Left forelimb (tissue), 1 donor: ENCODE measurements at places on chromosomes 16 and 17.
A peak's percentile ranks its signal among the peaks of the same experiment; 100 is the strongest.

DNA sequence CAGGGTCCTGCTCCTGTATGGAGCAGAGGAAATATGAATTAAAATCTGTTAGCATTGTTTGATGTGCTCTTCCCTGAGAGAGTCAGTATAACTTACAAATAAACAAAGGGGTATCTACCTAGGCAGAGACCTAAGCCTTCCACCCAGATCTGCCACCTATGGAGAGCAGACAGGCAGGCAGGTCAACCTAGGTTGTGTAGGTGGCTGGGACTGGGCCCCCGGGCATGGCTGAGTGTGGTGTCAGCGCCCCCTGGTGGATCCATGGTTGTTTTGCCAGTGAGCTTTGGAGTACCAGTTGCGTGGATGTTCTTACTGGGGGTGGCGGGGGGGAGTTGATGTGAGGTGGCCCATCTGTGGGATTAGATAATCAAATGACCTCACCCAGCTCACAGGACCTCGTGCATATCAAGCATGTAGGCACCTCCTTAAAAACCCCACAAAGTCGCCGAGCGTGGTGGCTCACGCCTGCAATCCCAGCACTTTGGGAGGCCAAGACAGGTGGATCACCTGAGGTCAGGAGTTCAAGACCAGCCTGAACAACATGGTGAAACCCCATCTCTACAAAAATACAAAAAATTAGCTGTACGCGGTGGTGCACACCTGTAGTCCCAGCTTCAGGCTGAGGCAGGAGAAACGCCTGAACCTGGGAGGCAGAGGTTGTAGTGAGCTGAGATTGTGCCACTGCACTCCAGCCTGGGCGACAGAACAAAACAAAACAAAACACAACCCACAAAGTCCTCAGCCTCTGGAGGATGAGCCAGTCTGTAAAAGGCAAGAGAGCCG lies 17.6 kb downstream of the DUS2 start:
- DNase-seq = peak; percentile 81

GRCh38 chr16:72743011-72743761 lies 304.7 kb downstream of the ZFHX3 start:
- no peak for DNase-seq

- no peak for DNase-seq
These were observed 21.4 kb downstream of the ENPP7 start for GRCh38 chr17:79752175-79752574.

DNA sequence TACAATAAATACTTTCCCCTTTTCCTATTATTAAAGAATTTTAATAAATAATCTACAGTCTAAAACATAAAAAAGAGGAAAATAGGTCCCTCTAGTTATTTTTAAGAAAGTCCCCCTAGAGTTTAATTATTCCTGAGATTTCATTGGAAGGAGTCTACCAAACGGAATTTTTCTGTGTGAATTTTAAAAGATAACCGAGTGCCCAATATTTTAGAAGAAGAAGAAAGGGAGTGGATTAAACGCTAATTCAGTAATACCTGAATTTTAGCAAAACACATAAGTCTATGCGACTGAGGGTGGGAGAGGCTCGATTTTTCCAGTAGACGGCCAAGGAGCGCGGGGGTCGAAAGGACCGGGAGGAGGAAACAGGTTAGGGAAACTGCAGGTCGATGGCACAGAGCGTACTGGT lies 2.2 kb downstream of the HOXB2 start:
- DNase-seq = no peak

- peak; percentile 5 for DNase-seq
These were observed 11.6 kb upstream of the IL4R start for GRCh38 chr16:27302126-27302525.

GRCh38 chr17:69678206-69678605 lies 263.7 kb downstream of the MAP2K6 start:
- DNase-seq = no peak

- no peak for DNase-seq
These were observed 105.8 kb upstream of the PMFBP1 start for GRCh38 chr16:72277749-72278148.

DNA sequence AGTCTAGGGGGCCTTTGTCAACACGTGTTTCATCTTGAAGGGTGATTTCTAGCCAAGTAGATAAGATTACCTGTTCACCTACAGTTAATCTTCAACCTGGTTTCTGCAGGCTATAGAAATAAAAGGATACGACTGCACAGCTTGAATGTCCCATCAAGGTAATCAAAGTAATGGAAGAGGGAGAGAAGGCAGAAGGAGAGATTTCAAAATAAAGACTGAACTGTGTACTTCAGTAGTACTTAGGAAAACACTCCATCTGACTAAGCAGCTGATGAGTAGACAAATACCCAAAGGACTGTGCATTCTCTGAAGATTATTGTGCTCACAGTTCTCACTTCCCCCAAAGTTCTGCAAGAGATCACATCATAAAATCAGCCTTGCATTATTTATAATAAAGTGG lies 5.8 kb upstream of the RFFL start:
- DNase-seq = no peak

DNA sequence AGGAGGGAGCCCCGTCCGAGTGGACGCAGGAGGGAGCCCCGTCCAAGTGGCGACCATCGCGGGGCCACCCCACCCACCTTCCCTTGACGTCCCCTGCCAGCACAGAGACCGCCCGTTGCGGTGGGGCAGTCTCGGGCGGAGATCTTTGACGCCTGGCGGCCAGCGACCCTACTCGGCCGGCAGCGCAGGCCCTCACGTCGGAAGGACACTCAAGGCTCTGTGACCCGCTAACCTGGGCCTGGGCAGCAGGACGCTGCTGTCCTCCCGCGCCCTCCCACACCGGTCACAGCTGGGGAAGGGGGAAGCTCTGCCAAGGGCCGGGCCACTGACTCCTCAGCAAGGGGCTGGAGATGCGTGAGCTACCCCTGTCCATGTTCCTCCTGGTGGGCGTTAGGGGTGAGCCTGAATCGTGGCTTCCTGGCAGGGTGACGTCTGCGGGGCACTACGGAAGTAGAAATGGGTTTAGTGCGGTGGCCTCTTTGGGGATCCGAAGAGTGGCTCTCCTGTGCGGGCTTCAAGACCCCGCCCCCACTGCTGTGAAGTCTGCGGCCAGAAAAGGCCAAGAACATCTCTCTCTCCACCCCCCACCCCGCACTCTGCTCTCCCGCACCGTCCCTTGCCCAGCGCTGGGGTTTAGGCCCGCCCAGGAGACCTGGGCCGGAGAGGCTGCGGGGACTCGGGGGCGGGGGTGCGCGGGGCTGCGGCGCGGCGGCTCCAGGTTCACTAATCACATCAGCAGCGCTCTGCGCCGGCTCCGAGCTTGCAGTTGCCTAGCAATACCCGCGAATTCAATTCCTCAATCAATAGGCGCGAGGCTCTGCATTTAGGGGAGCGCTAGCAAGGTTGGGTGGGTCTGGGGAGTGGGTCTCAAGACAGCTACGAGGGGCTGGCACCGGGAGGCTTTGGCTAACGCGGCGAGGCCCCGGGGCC lies 5.8 kb downstream of the CBX8 start:
- DNase-seq = no peak

DNA sequence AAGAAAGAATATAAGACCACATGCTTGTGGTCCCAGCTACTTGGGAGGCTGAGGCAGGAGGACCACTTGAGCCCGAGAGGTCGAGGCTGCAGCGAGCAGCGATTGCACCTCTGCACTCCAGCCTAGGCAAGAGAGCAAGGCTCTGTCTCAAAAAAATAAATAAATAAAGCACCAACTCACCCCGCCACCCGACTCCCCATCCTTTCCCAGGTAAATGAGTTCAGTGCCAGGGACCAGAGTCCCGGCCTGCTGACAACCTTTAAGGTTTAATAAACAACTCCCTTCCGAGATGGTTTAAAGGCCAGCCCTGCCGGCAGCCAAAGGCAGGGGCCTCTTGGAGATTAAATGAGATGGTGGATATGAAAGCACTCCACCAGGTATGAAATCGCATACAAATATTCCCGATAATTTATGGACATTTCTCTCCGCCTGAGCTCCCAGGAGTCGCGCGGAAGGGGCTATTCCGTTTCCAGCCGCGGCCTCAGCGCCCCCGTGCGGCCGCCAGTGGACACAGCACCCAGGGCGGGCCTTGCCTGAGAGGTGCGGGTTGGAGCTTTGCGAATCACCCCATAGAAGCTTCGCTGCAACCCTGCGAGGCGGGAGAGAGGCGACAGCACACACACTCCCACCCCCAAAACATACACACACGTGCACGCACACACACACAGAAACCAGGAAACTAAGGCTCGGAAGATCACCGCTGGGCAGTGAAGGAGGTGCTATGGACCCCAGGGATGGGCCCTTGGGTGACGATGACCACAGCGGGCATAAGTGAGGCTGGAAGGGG lies 4.0 kb upstream of the RPL38 start:
- DNase-seq = peak; percentile 73

GRCh38 chr17:1201132-1201702 lies 21.4 kb upstream of the ABR start:
- no peak for DNase-seq

GRCh38 chr17:45948498-45948880 lies 50.6 kb upstream of the STH start:
- DNase-seq = no peak

GRCh38 chr17:78126895-78127238 lies 1.7 kb downstream of the TMC6 start:
- no peak for DNase-seq

GRCh38 chr17:40561871-40562611 lies 3.2 kb downstream of the CCR7 start:
- DNase-seq = peak; percentile 42

GRCh38 chr16:85891033-85891775 lies 7.8 kb upstream of the IRF8 start:
- no peak for DNase-seq

DNA sequence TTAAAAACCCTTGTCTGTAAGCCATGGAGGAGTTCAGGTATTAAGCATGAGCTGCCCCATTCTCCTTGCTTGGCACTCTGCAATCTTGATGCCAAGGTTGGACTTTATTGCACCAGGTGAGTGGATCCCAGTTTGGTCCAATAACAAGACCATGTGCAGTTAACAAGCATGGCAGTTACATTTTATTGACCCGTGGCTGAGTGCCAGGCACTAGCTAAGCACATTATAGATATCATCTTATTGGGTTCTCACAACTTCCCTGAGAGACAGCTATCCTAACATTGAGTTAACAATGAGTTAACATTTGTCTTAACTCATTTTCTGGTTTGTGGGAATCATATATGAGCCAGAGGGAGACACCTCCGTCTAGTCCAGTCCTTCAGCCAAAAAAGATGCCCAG lies 21.8 kb downstream of the LYRM9 start:
- no peak for DNase-seq

- DNase-seq = no peak
These were observed 372.9 kb downstream of the CDH13 start for GRCh38 chr16:82999711-83000110.

DNA sequence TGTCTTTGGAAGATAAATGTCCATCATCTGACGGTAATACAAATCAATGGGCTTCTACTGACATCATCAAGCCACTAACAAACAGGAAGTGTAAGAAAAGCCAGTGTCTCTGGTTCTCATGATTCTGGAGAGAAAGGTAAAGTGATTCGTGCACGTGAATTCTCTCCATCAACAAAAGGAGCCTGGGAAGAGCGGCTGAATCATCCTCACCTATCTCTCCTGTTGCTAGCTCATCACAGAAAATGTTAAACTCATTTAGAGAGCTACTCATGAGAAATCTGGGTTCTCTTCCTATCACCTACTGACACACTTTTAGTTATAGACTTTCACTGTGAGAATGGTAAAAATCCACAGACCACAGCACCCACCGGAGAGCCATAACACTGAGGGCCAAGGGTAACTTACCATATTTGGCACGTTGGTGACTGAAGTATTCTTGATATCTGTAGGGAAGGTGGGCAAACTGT lies 70.3 kb downstream of the CREBBP start:
- DNase-seq = no peak

- no peak for DNase-seq
These were observed 3.3 kb downstream of the ZNF652 start for GRCh38 chr17:49358641-49359247.

DNA sequence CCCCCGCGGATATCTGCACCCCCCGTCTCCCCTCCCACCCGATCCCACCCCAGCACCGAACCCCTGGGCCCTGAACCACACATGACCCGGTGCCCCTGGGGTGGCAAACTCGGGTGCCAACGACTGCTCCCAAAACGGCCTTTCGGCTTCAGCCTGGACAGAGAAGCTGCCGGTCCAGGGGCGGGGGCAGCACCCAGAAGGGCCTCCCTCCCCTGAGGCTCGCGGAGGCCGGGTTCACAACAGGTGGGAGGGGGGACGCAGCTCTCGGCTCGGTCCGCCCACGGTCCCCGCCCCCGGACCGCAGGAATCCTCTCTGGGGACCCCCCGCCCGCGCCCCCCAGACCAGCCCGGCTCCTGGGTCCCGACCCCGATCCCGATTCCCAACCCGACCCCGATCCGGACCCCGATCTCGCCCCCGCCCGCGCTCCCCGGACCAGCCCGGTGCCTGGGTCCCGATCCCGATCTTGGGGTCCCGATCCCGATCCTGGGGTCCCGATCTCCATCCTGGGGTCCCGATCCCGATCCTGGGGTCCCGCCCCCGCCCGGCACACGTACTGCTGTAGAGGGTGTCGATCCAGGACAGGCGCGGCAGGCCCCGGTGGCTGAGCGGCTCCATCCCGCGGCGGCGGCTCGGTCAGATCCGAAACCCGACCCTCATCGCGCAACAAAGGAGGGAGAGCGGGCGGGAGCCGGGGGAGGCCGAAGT lies 516 bp downstream of the ABR start:
- DNase-seq = peak; percentile 80

DNA sequence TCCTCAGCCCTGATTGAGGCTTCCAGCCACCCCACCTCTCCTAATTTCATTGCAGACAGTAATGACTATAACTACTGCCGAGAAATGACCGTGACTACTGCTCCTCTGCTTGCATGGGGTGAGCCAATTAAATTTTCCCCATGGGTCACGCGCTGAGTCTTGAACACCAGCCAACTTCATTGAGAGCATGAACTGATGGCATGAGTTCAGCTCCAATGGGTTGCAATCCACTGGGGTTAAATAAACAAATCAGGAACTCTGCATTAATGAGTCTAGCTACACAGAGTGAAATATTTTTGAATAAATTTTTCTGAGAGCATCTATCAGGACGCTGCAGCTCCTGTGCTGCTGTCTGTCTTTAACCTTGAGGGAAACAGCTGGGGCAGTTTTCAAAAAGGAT lies 61.6 kb upstream of the CLEC3A start:
- DNase-seq = no peak
